Activated CD8-positive, alpha-beta memory T cell treated with anti-CD3 and anti-CD28 coated beads for 1 hour (primary cell): ENCODE measurements at places on chromosomes 11 and 22.

DNA sequence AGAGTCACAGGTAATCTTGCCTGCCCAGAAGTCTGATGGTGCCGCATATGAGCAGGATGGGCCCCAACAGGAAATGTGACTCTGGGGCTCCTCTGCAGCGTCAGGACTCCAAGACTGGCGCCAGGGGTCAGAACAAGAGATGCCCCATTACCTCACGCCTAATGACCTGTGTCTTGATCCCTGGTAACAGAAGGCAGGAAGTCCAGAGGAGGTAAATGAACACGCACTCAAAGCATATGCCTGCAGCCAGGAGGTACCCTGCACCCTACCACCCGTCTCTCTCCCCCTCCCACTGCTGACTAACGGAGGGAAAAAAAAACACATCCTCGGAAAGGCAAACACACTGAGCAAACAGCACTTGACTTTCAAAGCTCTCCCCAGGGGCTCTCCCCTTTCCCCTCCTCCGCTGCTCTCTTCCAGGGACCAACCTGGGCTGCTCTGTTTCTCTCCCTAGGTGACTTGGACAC, 37.3 kb downstream of the ABCC8 start:
- DNase-seq, result no peak

GRCh38 chr22:38107692-38108515, 2.6 kb downstream of the BAIAP2L2 start:
- no peak for DNase-seq

- no peak for DNase-seq
Observed at GRCh38 chr11:94303966-94304958, at the start of gene IZUMO1R. IZUMO1R (plus strand) TSS chr11:94304580; CDS start chr11:94305637, 1,057 bp downstream.

DNA sequence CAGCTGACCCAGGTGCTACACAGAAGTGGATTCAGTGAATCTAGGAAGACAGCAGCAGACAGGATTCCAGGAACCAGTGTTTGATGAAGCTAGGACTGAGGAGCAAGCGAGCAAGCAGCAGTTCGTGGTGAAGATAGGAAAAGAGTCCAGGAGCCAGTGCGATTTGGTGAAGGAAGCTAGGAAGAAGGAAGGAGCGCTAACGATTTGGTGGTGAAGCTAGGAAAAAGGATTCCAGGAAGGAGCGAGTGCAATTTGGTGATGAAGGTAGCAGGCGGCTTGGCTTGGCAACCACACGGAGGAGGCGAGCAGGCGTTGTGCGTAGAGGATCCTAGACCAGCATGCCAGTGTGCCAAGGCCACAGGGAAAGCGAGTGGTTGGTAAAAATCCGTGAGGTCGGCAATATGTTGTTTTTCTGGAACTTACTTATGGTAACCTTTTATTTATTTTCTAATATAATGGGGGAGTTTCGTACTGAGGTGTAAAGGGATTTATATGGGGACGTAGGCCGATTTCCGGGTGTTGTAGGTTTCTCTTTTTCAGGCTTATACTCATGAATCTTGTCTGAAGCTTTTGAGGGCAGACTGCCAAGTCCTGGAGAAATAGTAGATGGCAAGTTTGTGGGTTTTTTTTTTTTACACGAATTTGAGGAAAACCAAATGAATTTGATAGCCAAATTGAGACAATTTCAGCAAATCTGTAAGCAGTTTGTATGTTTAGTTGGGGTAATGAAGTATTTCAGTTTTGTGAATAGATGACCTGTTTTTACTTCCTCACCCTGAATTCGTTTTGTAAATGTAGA, 1.7 kb downstream of the MALAT1 start:
- no peak for DNase-seq

- DNase-seq, result no peak
Observed at GRCh38 chr22:29689206-29689879, 30.5 kb upstream of the CABP7 start.

GRCh38 chr11:4665424-4665823, 21.6 kb downstream of the OR51E1 start:
- no peak for DNase-seq

- no peak for DNase-seq
Observed at GRCh38 chr11:44725016-44725685, 1.6 kb upstream of the TSPAN18 start.

DNA sequence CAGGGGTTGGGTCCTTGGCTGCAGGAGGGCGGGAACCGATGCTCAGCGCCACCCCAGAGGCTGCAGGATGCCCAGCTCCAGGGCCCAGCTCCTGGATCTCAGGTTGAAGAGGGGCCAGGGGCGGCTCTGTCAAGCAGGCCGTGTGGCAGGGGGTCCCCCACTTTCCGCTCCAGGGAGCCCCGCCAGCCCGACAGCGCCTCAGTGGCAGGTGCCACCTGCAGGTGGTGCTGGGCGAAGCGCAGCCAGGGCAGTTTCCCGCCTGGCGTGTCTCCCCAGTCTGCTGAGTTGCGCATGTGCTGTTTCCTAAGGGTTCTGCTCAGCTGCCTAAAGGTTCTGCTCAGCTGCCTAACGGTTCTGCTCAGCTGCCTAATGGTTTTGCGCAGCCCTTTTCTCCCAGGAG, 442.1 kb downstream of the POTEH start:
- no peak for DNase-seq

- no peak for DNase-seq
Observed at GRCh38 chr22:24950272-24950902, 2.1 kb upstream of the KIAA1671 start.

DNA sequence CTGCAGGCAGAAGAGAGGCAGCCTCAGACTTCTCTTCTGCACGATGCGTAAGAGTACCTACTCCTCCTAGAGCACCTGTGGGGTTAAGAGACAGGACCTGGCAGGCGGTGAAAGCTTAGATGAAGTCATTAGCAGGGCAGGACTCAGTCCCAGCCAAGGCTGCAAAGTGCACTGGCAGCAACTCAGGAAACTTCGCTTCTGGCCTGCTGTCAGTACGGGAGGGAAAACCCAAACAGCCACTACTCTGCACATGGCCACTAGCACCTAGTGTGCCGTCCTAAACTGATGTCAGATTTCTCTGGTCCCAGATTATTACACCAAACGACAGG, 8.8 kb upstream of the KLHL35 start:
- no peak for DNase-seq

DNA sequence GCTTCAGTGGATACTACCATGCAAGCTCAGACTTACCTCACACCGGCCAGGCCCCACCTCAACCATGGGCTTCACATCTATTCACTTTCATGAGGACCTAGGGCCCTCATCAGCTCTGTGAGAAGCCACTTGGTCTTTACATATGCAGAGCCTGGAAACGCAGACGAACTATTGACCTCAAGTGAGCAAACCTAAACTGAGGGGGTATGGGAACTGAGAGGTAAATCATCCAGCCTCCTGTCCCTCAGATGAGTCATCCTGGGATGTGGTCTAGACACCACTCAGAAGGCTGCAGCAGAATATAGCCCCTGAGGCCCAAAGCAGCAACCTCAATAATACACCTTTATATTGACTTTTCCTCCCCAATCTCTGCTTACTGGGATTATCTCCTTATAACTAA, 578.0 kb downstream of the INSC start:
- DNase-seq, result no peak

DNA sequence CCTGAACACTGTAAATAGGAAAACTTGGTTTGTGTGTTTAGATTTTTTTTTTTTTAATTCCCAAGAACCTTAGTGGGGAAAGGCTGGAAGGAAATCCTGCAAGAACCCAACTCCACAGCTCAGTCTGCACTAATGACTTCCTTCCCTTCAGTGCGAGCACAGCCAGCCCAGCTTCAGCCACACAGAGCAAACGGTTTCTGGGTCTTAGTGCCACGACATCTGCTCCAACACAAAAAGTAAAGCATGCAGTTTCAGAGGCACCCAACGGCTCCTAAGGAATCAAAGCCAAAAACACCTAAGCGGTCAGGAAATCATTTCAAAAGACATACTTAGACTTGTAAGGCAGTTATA, 236.1 kb downstream of the TTC28 start:
- DNase-seq, result no peak
